MG63 (cell line): ENCODE measurements at places on chromosomes 7 and 10. TPM values are rescaled to one million over a fixed set of nuclear protein-coding genes. Genes with fewer than 3 reads are reported as not detected.

DNA sequence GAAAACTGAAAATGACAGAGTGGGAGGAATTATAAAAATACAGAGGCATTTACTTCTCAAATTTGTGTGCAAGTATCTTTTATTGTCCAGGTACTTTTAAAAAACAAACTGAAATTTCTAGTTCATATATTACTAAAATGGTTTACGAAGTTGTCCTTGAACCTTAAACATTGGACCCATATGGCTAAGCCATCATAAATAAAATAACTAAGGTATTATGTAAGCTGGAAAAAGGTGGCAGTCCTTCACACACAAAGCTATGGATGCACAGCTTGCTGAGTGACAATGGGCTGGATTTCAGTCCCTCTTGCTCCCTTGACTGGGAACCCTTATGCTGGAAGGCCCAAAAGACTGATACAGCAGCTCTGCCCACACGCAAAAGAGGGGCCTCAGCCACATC is 66.1 kb downstream of the COBL start:
- DNase-seq, result no peak

DNA sequence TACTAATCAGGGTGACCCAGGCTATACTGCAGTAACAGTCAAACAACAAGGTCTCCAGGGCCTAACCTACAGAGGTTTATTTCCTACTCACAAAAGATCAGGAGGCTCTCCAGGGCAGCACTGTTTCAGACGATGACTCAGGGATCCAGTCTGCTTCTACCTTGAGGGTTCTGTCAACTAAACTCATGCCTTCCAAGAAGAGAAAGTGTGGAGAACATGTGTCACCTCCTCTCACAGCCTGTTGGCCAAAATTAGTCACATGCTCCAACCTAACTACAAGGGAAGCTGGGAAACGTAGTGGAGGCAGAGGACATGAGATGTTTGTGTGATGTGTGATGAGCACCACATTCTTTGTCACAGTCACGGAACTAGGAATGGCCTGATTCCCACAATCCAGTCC is 14.7 kb upstream of the INA start:
- DNase-seq, result no peak

DNA sequence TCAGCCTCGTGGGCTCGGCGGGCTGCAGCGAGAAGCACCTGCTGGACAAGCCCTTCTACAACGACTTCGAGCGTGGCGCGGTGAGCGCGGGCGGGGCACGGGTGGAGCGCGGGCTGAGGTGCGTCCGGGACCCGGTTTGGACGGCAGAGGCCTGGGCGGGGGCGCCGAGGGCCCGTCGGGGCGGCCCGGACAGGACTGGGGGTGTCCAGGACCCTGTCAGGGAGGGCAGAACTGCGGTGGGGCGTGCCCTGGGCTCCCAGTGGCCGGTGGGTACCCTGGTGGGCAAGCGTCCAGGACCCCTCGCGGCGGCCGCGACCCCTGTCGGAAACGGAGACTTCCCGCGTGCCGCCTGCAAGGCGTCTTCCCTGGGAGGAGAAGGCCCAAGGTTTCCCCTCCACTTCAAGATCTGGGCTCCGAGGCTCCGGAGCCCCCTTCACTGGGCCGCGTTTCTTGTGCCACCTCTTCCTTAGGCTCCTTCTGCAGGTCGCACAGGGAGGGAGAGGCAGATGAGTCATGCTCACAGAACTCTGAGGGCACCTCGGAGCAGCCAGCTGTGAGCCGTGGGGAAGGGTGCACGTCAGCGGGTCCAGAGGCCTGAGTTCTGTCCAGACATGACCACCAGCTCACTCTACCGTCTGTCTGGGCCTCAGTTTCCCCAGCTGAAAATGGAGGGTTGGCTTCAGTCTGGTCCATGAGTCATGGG is 485 bp downstream of the ALOX5 start:
- DNase-seq, result peak; percentile 30

DNA sequence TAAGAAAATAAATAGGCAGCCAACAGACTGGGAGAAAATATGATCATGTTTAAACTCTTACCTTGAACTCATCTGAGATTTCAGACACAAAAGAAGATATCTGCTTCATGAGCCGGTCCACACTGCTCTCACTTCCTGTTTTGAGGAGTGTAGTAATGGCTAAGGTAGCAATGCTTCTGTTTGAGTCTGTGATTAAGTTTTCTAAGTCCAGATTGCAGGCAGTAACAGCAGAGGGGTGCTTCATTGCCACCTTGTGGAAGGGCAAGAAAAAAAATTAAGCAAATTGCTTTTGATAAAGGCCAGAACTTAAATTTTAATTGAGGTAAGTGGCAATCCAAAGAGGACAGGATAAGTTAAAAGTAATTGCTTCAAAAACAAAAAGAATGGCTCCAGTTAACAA is 69.1 kb downstream of the MEST start:
- DNase-seq, result no peak

GRCh38 chr7:112357136-112357535 is 93.1 kb upstream of the IFRD1 start:
- DNase-seq, result no peak

DNA sequence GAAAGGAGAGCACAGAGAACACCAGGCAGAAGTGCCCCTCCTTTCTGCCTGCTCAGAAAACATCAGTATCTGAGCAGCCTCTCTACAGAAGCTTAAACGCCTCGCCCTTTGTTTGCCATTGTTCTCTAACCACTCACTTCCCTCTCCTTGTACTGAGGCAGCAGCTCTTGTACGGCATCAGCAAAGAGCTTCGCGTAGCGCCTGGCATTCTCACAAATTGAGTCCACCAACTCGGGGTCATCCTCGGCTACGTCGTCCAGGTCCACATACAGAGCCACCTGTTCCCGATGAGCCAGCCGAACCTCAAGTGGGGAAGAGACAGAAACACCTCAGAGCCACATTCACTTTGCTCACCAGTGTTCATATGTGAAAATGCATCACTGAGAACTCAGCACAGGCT is 1.7 kb downstream of the MCM7 start:
- DNase-seq, result no peak

DNA sequence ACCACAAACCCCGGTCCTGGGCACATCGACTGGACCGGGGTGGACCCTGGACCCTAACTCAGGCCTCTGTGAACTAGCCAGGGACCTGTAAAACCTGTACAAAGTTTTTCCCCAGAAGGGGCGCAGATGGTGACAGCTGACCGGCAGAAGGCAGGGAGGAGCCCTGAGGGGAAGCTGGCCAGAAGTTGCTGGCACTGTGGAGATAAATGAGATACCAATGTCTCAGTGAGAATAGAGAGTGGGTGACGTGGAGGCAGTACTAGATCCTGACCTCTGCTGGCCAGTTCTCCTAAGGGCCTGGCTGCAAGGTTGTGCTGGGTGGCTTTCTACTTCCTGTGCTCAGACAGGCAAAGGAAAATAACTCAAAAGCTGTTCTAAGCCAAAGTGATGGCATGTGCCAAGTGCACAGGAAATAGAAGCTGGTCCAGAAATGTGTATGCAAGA is 10.6 kb upstream of the TSPAN14 start:
- peak; percentile 26 for DNase-seq

DNA sequence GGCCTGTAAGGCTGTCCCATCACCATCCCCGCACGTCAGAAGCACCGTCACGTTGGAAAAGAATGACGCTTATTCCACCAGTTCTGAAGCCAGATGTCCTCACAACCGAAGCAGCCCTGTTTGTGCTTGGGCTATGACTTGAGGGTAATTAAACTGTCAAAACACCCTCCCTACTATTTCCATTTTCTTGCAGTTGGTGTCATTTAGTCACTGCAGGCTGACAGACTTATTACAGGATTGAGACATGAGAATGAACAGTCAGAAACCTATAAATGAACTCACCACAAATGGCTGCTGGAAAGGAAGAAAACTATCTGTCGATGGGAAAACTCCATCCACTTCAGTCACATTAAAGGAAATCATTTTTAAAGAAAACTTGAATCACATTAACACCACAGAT is 85.3 kb downstream of the VOPP1 start:
- DNase-seq, result no peak

DNA sequence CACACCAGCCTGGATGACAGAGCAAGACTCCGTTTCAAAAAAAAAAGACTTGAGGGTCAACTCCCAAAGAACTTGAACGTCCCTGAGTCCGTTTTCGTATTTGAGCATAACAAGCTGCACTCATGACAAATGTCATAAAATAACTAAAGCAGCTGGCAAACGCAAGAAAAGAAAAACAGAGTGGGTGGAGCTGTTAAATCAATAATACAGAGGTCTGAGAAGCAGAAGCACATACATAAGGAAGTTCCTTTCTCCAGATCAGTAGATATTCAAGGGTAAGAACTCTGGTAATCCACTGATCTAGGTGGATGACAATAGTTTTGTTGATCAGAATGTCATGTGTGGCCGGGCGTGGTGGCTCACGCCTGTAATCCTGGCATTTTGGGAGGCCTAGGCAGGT is 150.1 kb downstream of the FAM107B start:
- DNase-seq, result no peak

GRCh38 chr7:130959743-130960207 is 225.8 kb upstream of the KLF14 start:
- peak; percentile 60 for DNase-seq

DNA sequence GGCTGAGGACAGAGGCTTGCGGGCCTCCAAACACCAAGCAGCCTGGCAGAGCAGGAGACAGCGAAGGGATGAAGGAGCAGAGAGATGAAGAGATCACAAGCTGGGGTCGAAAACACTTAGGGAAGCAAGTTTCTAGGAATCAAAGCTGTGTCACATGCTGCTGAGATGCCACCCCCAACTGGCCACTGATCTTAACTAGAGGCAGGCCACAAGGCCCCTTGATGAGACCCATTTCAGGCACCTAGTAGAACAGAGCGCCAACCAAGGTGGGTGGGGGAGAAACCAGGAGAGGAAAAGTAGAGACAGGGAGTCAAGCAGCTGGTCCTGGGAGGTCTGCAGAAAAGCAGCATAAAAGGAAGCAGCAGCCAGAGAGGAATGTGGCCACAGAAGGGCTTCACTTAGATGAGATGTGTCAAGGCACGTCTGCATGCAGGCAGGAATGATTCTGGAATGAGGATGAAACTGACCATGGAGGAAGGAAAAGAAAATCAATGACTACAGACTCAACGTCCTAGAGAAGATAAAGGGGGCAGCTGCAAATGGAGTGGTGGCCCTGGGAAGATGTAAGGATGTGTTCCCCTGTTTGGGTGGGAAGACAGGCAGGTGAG is 85.0 kb upstream of the DDC start:
- DNase-seq, result no peak

DNA sequence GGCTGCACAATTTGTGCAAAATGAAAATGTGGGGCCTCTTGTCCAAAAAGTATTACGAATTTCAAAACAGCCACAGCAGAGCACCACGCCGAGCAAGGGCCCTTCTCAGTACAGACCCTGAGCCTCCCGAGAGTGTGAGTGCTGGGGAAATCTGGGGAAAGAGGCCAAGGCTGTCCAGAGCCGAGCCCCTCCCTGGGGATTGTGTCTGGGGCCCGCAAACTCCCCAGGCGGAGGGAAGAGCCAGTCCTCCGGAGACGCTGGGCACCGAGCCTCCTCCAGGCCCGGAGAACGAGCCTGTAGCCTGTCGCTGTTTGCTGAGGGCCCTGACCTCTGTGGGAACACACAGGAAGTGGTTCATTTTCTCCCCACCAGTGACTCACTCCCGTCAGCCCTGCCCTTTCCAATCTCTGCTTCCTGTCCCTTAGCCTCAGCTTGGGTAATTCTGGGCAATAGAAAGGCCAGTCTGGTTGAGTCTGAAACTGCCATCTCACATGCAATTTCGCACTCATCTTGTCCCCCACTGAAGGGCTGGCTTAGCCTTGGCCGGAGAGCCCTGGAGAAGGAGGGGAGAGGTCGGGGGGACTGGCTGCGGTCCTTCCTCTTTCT is 19.5 kb upstream of the GNA12 start:
- peak; percentile 96 for DNase-seq

DNA sequence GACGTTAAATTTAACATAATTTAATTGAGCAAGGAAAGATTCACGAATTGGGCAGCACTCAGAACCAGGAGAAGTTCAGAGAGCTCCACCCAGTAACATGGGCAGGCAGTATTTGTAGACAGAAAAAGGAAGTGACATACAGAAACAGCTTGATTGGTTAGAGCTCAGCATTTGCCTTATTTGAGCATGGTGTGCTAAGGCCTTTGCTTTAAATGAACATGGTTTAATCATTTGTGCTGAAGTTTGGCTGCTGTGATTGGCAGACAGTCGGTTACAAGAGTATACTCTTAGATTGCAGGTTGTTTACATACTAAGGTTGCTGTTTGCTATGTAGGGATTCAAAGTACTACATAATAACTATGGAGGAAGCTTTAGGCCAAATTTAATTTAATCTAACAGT is 199.2 kb downstream of the MALRD1 start:
- DNase-seq, result no peak

DNA sequence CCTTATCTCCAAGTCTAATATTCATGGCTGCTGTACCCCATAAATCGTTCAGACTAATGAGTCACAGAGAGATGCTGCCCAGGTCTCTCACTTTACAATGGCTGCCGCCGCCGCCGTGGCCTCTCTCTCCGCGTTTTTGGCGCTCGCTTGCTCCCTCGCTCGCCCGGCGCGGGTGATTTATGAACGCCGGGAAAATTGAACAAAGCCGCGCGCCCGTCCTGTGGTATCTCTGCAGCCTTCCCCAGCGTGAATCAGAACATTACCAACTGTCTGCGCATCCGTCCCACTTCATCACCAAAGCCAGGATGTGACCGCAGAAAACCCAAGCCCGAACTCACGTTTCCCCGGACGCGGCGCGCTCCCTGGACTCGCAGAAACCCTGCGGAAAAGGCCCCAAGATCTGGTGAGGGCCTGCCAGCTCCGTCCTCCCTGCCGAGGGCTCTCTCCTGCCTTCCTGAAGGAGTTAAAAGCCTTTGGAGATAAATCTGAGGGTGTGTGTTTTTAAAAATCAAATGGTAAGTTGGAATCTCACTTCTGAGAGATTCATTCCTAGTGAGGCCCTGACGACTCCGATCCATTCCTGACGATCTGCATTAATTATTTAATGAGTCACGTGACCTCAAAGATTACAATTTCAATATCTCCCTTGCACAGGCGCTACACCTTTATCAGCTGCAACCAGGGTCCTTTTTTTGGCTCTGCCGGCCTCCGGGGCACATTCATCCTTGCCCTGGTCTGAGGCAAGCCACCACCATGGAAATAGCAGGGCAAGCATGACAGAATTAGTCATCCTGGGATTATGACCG is 6.3 kb downstream of the HOXA4 start:
- no peak for DNase-seq

DNA sequence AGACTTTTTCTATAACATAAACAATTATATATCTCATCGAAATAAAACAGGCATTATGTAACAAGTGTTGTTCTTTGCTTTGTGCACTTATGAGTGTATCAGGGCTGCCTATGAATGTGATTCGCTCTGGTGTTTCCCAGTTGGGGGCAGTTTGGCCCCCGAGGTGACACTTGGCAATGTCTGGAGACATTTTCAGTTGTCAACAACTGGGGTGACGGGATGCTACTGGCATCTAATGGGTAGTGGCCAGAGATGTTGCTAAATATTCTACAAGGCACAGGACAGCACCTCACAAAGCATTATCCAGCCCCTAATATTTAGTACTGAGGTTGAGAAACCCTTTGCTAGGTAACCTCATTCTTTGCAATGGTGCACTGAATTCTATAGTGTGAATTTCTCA is 83.3 kb downstream of the PLCE1 start:
- no peak for DNase-seq

CYP3A7 gene
- not detected in 2 replicates for total RNA-seq

CFTR gene
- not detected in 2 replicates for total RNA-seq

IFIT3 gene
- 32.0 and 47.1 TPM in 2 replicates for total RNA-seq

AKR1C3 gene
- 8.7 and 11.3 TPM in 2 replicates for total RNA-seq

UNCX gene
- not detected in 2 replicates for total RNA-seq

AZGP1 gene
- not detected in 2 replicates for total RNA-seq

RPEL1 gene
- 0.03 TPM in 1 of 2 replicates, not detected in the other for total RNA-seq

PNLIPRP2 gene
- total RNA-seq, result not detected in 2 replicates

PTPRZ1 gene
- not detected in 2 replicates for total RNA-seq
